ENCODE measurements at places on chromosomes 4 and X.

DNA sequence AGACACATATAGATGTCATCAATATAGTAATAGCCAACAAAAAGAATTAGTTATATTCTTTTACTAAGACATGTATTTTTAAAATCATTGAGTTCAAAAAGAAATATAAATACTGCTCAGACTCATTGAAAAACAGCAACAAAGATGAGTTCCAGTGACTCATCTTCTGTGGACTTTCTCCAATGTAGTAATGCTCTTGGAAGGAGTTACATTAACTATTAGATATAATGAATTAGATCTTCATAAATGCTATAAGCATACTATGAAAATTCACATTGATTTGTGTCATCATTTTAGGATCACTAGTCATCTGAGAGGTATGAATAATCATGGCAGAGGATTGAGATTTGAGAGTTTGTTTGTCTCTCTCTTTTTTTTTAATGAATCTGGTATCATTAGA lies 547.8 kb upstream of the PCDH7 start:
- DNase-seq: no peak

DNA sequence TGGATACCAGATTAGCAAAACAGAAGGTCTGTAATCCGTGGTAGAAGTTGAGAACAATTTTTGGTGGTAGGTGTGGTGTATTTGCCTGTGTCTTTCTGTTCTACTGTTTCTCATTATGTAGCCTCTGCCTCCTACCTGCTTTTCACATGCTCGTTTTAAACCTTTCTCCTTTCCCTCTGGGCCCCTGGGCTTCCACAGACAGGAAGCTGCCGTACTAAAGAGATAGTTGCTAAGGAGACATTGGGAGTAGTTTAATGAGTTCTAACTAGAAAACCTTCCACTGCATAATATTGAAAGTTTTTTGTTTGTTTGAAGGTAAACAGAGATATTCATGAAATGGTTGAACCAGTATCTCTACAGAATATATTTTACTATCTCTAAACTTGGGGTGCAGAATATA lies 107.8 kb downstream of the STOX2 start:
- DNase-seq: no peak

GRCh38 chr4:182400790-182401189 lies 157.6 kb downstream of the TENM3 start:
- no peak for DNase-seq

- no peak for DNase-seq
Observed at GRCh38 chr4:47899639-47900038, 14.7 kb downstream of the NFXL1 start.

All from spleen (tissue), 13 donors.